ENCODE measurements at places on chromosomes 16 and 17.

DNA sequence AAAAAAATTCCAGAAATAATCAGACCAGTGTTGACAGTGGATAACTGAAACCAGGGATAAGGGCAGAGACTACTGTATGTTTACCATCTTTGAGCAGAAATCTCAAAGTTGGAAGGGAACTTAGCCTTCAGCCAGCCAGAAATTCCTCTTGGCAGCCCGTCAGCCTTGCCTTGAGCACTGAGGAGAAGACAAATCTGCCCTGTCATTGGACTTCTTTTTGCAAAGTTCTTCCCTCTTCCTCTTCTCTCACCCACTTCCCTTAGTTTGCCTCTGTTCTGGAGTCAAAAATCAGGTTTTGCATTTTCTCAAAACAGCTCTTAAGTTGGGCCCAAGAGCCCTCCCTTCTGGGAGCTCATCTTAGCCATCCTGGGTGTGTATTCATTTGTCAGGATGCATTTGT is 6.2 kb downstream of the TUFM start:
- no peak for DNase-seq

DNA sequence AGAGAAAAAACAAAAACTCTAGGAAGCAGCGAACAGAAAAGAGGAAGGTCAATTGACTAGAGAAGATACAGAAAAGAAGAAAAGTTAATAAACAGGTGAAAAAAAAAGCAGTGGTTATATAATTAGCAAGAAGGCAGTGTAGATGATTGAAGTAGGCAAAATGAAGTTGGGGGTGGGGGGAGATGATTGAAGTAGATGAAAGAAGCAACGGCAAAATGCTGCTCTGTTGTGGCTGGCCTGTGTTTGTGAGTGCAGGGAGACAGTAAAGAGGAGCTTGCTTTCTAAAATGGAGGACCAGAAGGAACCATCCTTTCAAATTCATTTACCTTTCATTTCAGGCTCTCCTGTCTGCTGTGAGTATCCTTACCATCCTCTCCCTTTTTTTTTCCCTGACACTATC is 3.6 kb downstream of the EVI2B start:
- no peak for DNase-seq

GRCh38 chr16:15644267-15644961 is 1.5 kb upstream of the MARF1 start:
- DNase-seq: no peak

- DNase-seq: no peak
These were observed 457.7 kb downstream of the XYLT1 start for GRCh38 chr16:17013038-17013437.

DNA sequence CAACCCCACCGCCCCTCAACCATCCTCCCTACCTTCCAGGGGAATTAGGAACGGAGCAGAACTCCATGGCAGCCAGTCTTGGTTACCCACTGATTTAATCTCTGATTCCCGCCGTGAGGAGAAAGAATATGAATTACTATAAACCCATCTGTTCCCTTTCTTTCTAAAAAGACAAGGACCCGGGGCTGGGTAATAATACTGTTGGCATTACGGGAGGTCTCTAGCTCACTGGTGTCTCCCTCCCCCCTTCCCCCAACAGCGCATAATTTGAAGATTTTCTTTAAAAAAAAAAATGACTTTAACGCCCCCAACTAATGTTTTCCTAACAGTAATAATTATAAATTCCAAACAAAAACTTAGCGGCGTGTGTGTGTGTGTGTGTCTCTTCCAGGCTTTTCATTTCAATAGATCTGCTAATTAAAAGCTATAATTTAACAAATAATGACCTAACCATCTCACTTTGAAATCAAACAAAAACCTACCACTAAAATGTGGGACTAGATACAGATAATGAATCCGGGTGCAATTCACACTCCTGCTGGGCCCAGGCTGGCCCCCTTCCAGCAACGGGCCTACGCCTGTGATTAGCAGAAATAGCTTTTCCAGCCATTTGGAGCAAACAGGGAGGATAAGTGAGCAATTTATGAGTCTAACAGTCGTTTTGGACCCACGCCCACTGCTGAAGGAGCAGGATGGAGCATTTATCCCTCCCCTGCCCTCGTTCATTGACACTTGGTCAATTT is 18.2 kb upstream of the BHLHA9 start:
- no peak for DNase-seq

DNA sequence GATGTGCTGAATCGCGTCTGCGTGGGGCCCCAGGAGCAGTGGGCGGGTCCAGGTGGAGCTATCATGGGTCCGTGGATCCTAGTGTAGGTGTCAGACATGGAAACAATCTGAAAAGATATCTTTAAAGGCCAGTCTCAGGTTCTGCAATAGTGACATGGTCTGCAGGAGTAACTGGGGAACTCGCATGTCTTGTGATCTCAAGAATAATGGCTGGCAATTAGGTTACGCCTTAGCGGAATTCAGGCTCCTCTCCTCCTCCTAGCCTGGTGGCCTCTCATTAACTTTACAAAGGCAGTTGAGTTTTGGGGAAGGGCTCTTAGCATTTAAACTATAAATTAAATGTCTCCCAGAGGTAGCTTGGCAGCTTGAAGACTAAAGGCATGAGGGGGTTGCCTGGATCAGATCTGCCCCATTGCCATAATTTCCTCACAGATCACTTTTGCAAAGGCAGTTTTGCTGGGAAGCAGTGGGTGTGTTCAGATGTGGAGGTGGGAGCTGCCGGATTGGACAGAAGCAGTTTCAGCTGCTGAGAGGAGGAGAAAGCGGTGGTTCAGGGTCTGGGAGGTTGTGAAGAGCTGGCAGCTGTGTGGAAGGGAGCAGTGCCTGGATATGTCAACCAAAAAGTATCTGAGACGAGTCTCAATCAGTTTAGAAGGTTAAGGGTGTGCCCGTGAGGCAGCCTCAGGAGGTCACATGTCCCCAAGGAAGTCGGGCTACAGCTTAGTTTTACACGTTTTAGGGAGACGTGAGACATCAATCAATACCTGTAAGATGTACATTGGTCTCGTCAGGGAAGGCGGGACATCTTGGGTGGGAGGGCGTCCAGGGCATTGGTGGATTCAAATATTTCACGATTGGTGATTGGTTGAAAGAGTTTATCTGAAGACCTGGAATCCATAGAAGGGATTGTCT is 2.7 kb downstream of the TBCD start:
- DNase-seq: no peak

GRCh38 chr16:17453364-17454038 is 17.3 kb downstream of the XYLT1 start:
- no peak for DNase-seq

DNA sequence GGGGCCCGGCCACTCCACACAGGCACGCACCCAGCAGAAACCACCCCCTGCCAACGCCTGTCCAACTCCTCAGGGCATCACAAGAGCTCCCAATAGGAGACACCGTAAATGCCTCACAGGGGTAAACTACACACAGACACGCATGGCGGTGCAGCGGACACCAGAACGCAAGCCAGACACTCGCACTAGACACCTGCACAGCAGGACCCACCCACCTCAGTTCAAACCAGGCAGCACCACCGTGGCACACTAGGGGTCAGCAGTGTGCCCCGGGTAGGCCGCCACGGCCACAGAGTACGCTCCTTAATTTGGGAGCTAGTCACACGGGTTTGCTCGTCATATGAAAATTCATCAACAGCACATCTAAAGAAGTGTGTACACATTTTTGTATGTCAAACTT is 3.4 kb downstream of the SLC38A10 start:
- DNase-seq: peak; percentile 13

DNA sequence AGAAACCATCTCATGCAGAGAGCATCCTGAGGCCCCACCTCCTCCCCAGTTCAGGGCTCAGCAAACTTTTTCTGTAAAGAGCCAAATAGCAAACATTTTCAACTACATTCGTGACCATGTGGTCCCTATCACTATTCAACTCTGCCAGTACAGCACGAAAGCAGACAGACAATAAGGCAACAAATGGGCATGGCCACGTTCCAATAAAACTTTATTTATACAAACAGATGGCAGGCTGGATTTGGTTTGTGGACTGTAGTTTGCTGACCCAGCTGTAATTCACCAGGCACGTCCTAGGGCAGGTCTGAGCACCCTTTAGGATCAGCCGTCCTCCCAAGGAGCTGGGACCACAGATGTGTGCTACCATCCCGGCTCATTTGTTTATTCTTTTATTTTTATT is 27.1 kb upstream of the GPRC5C start:
- DNase-seq: no peak

GRCh38 chr17:13024526-13025257 is 6.9 kb upstream of the ELAC2 start:
- peak; percentile 9 for DNase-seq

GRCh38 chr17:45437465-45438283 is 5.0 kb upstream of the ARHGAP27 start:
- DNase-seq: no peak

- DNase-seq: no peak
These were observed 11.0 kb downstream of the ITGAM start for GRCh38 chr16:31270795-31271194.

DNA sequence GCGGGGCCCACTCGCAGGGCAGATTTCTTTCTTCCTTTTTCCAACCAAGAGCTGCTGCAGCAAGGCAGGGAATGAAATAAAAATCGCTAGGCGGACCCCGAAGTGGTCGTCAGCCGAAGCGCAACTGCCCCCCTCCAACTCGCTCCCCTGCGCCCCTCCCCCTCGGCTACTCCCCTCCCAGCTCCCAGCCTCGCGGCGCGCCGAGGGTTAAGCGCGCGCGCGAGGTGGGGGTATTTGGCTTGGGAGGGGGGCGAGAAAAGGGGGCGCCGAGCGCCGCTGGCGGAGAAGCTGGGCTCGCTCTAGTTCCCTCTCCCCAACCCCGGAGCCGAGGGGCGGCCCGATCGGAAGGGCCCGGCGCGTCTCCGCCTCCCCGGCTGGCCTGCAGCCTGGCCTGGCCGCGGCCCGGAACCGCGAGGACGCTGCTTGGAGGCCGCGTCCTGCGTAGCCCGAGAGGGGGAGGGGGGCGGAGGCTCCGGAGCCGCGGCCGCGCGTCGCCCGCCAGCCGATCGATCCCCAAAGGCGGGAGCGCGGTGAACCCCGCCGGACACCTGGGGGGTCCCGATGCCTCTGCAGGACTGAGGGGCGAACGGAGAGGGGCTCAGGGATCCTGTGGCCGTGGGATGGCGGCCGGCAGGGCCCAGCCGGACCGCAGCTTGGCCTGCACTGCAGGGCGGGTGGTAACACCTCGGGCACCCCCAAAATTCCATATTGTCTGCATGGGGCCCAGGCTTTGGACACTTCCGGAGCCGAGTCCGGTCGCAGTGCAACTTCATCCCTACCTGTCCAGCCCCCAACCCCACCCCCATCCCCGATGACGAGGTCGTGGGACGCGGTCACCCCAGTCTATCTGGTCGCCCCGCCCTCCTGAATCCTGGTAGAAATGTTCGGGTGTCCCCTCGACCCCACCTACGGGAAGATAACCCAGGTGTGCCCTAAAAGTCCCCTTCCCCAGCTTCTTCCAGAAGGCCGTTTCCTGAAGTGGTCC is 4.9 kb upstream of the CBX4 start:
- DNase-seq: no peak

GRCh38 chr17:73103641-73104335 is 11.3 kb upstream of the SLC39A11 start:
- DNase-seq: no peak

DNA sequence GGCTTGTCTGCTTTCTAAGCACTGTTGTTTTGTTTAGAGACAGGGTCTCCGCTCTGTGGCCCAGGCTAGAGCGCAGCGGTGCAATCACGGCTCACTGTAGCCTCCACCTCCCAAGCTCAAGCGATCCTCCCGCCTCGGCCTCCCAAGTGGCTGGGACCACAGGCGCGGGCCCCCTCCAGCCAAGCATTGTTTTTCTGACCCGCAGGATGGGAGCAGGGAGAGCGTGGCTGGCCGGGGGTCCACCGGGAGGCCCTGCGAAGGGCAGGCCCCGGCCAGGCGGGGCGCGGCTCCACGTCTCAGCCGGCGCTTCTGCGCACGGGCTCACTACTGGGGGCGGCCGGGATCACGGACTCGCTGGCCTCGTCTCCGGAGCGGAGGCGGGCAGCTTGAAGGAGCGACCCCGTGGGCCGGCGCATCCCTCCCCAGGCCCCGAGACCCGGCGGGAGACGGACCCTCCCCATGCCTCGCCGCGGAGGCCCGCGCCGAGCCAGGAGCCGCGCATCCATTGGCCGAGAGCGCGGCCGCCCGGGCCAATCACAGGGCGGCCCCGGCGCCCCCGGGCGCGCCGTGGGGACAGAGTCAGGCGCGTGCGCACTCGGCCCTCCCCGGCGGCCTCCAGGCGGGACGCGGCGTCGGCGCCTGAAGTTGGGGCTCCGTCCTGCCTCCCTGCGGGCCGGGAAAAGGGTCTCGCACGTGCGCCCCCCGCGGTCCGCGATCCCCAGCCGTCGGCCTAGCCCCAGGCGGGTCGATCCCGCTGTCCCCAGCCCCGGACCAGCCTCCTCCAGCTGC is 24.9 kb downstream of the ACTG1 start:
- DNase-seq: peak; percentile 33

DNA sequence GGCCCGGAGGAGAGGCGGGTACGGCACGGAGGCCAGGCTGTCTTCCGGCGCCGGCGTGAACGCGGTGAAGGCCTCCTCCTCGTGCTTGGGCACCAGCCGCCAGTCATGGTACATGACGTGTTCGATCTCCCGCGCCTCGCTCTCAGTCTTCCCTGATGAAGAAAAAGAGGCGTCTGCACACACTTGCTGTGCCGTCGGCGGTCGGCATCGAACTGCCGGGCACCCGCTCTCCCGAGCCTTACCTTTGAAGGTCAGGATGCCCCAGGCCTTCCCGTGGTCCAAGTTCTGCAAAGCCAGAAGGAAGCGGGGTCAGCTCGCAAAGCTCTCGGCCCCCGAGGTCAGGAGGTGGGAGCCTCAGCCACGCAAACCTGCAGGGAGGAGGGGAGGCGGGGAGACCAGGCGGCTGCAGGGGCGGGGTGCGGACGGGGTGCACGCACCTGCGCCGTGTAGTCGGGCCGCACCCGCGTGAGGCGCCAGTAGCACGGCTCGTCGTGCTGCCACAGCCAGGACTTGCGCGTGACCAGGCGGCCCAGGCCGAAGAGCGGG is at the start of gene EME2:
Gene EME2 (plus strand): TSS at position 449 of the 546 bp plus-strand sequence. CDS start 418 bp downstream, outside the sequence.
- DNase-seq: peak; percentile 37

DNA sequence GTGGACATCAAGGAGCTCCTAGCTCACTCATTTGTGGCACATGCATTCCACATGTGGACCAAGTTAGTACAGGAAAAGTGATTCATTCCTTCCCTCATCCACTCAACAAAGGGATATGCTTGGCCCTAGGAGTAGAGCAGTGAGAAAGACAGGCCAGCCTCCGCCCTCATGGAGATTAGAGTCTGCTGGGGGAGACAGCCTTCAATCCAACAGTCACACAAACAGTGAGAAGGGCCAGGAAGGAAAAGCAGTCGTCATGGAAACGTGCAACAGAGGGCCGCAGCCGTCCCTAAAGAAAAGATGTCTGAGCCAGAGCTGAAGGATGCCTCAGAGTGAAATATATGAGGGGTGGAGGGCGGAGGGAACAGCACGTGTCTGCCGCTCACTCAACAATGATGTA is 109.9 kb downstream of the VPS53 start:
- DNase-seq: no peak

DNA sequence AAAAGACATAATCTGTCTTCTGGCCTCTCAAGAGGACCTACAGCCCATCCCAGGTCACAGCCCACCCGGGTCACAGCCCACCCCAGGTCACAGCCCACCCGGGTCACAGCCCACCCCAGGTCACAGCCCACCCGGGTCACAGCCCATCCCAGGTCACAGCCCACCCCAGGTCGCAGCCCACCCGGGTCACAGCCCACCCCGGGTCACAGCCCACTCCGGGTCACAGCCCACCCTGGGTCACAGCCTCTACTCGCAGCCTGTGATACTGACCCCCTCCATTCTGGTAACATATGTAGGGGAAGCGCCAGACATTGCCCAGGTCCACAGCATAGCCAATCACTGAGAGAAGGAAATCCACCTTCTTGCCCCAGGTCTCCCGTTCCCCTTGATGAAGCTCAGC is 14.2 kb downstream of the SLC6A4 start:
- no peak for DNase-seq

GRCh38 chr16:46916980-46917379 is 32.8 kb downstream of the GPT2 start:
- DNase-seq: no peak

- DNase-seq: no peak
These were observed 1.2 kb downstream of the STH start for GRCh38 chr17:46000292-46000691.

Measured in RCC 7860 (cell line).